ENCODE measurements at places on chromosomes 16 and 17. TPM values are rescaled to one million over a fixed set of nuclear protein-coding genes. Genes with fewer than 3 reads are reported as not detected.

The LAT gene
- 1.2 TPM for total RNA-seq

The OTOP3 gene
- not detected for total RNA-seq

The OR4D1 gene
- not detected for total RNA-seq

The CLDN9 gene
- 3.2 TPM for total RNA-seq

The KRTAP9-4 gene
- not detected for total RNA-seq

All from cardiac muscle cell (in vitro differentiated cells and primary cell).